ENCODE measurements at places on chromosomes 5 and 9.

GRCh38 chr5:156540491-156540890, 213.5 kb downstream of the SGCD start:
- no peak for DNase-seq

GRCh38 chr5:14463629-14464028, 118.0 kb upstream of the OTULINL start:
- DNase-seq: peak; percentile 16

DNA sequence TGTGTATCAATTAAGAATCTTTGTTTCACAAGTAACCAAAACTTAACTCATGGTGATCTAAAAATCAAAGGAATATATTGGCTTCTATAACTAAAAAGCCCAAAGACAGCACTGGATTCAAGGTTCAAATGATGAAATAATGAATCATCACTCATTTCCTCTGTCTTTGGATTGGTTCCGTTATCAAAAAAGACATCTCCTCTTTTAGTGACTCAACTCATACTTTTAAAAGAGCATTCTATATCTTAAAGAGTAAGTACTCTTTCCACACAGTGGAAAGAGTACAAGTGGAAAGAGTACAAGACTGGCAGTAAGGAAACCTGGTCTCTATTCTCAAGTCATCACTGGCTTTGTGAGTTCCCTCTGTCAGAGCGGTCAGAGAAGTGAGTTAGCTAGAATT, 141.4 kb upstream of the NMUR2 start:
- no peak for DNase-seq

GRCh38 chr9:128247226-128247803, 28.5 kb downstream of the GOLGA2 start:
- no peak for DNase-seq

DNA sequence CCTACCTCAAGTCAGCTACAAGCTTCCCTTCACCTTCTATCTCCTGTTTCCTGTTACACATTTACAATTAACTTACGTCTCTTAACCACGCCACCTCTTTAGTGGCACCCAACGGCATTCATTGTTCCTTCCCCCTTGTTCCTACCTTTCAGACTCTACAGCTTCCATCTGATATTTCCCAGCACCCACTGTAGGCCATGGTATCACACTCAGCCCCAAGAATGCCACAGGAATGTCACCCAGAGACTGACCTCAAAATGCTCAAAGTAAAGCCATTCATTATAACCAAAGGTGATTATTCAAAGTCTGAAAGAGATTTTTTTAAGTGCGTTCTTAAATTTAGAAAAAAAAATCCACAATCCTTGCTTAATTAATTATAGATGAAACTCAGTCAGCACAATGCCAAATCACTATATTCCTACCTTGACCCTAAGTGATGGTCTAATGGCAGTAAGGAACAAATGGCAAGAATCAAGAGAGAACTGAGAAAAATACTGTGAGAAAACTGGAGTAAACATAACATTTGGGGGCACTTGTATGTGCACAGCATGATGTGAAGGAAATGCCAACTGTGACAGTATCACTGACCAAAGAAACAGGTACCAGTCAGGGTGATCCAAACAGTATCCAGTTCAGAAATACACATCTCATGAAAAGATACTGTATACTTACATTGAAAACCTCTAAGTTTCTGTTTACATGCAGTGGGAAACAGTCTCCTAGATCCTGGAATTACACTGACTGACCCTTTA, 52.1 kb downstream of the CTNND2 start:
- DNase-seq: no peak
